ENCODE measurements at places on chromosomes 4 and X.
A peak's percentile ranks its signal among the peaks of the same experiment; 100 is the strongest.

- no peak for DNase-seq
Observed at GRCh38 chr4:122612540-122612939, 8.3 kb downstream of the IL21 start.

- peak; percentile 19 for DNase-seq
Observed at GRCh38 chr4:55385201-55385649, 10.5 kb upstream of the TMEM165 start.

- no peak for DNase-seq
Observed at GRCh38 chr4:102217775-102218355, 127.4 kb downstream of the SLC39A8 start.

DNA sequence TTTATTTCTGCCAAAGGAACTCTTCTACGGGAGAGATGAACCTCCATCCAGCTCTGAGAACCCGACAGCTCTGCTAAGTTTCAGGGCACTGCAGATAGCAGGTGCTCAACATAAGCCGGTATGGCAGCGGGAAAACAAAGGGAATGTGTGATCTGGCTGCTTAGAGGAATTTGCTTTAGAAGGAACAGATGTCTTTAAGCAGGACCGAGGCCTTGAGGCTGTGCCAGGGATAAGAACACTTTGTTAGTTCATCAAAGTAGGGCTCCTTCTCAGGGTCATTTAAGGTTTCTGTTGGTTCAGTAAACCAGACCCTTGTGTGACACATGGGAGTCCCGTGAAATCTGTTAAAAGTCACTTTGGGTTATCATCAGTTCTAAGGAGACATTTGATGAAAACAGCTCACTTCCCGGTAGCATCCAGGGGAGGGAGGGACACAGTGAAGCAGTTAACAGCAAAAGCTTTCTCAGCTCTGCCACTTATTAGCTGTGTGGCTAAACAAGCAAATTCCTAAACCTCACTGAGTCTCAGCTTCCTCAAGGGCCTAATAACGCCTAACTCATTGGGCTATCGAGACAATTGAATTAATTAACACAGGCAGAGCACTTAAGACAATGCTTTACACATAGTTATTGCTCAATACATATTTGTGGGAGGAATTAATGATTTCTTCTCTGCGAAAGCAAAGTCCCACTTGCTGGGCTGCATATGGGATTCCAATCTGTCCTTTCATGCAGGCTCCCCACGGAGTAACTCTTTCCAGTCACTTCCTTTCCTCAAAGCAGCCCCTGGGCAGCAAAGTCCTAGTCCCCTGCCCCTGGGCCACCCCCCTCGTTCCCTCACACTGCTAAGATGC lies 2.9 kb upstream of the FTSJ1 start:
- DNase-seq = no peak

GRCh38 chr4:175716961-175717360 lies 95.1 kb downstream of the GPM6A start:
- DNase-seq = no peak
